ENCODE measurements at places on chromosomes 5 and 9.

- no peak for DNase-seq
These were observed 18.1 kb downstream of the MYMK start for GRCh38 chr9:133506653-133507038.

DNA sequence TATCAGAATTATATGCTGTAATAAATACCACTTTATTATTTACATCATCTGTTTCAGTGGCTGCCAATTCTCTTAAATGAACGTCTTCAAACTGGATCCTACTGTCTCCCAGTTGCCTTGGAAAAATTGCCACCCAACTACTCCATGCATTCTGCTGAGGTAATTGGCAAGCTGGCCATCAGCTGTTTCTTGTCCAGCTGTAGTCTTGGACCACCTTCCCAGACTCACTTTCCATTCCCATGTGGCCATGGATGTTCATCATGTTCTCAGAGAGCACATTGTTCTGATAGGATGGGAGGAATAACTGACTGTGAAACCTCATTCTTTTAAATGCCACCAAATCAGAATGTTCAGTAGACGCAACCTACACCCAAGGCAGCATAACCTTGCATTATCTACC lies 157.5 kb downstream of the DOCK8 start:
- DNase-seq = no peak

DNA sequence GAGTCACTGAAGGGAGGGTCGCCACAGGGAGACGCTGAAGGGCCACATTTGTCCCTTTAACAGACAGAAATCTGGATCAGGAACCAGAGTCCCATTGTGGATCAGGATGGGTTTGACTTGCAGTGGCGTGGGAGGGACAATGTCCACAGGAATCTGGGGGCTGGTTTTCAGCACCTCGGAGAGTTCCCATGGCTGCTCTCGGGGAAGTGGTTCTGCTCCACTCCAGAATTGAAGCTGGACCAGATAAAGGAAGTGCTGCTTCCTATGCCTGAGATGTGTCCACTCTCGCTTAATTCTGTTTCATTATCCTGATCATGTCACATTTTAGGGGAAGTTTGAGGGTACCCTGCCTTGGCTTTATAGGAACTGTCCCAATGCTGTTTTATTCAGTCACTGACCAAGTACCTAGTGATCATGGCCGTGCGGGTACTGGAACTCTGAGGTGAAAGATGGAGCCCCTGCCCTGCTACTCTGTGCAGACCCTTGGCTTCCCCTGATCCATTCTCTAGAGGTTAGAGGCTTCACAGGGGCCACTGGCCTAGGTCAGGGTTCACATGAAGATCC lies 28.7 kb downstream of the ENHO start:
- DNase-seq = peak; percentile 10

DNA sequence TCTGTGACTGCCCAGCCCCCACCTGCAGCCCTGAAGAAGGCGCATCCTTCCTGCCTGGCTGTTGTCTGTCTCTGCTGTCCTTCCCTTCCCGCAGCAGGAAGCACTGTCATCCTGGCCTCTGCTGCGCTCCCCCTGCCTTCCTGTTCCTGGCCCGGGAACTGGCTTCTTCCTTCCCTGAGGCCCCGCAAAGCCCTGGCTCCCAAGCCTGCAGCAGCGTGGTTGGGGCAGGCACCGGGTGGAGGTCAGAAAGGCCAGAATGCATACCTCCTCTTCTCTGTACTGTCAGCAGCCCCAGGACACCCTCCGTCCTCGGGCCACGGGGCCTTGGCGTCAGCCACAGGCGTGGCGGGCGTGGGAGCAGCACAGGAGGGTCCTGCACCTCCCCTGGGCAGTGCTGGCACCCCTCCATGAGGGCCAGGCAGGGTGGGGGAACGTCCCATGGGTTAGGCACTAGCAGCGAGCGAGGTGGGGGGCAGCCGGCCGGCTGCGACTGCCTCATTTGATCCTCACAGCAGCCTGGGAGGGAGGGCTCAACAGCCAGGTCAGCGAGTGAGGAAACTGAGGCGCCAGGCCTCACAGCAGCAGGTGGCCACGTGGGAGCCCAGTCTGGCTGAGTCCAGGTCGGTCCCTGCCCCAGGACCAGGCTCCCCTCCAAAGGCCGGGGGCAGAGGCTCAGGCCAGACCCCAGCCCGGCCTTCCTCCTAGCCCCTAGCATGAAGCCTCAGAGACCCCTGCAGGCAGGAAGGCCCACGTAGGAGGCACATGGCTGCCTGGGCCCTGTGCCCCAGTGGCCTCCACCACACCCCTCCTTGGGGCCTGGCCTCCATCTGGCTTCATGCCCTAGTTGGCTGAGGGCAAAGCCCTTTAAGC lies 9.4 kb downstream of the FLT4 start:
- DNase-seq = no peak

DNA sequence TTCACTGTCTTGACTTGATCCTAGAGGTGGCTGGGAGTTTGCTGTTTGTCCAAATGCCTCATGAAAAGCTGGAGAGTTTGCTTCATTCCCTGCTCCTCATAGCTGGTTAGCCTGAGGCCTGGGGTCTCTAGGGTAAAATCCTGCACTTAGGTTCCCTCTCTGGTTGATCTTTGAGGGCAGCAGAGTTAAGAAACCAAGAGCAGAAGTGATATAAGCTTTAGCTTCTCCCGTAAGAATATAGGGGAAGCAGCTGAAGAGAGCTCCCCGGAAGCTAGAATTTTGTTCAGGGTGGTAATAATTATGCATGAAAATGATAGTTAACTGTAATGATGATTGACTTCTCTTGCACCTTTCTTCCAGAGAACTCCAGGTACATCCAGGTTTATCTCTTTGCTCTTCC lies 1.4 kb downstream of the FAM53C start:
- no peak for DNase-seq

GRCh38 chr5:173281910-173282309 lies 46.3 kb downstream of the STC2 start:
- no peak for DNase-seq

GRCh38 chr9:33379666-33380389 lies 22.5 kb downstream of the AQP7 start:
- DNase-seq = no peak

DNA sequence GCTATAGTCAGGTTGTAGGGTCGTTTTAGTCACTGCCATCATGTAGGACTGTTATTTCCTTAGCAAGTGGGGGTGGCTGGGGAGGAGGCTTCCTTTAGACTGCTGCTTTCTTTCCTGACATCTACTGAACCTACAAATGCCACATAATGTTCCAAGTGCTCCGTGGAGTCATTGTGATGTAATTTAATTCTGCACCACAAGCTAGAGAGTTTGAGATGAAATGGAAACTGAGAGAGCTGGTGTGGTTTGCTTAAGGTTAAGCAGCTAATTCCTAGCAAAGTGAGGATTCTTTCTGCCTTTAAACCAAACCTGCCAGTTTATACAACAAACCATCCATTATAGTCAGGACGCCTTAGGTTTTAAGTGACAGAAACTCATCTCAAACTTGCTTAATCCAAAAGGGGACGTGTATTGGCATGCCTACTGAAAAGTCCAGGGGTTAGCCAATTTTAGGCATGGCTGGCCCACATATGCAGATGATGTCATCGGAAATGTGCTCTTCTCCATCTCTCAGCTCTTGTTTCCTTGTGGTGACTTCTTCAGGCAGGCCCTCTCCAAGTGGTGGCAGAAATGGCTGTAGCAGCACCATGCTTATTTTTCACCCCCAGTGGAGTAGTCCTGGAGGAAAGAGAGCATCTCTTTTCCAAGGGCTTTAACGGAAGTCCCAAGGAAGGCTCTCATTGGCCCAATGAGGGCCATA lies 30.5 kb downstream of the ZNF618 start:
- DNase-seq = no peak

DNA sequence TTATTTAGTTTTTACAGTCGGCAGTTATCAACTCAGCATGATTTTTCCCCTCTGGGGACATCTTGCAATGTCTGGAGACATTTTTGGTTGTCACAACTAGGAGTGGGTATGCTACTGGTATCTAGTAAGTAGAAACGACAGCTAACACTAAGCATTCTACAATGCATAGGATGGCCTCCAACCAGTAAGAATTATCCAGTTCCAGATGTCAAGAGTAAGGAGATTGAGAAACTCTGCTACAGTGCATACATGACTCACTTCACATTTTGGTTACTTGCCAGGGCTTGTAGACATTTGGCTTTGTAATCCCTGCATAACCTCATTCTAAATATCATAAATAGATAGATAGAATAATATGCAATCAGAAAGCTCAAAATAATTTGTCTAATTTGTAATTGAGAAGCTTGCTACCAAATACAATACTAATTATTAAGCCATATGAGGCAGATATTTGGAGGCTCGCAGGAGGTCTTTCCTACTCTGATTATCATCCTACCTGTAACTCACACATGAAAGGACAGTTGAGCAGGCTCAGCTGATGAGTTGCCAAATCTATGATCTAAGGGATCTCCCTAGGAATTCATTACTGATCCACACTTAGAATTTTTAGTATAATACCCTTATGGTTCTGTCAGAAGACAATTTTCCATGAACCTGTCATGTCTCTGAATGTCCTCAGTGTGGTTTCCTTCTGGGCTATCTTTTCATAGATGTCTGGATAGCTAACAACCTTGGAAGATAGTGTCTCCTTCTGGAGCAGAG lies 346.9 kb upstream of the TLE4 start:
- no peak for DNase-seq

GRCh38 chr9:98726735-98727134 lies 18.0 kb upstream of the GABBR2 start:
- DNase-seq = no peak

- DNase-seq = no peak
These were observed 238.3 kb downstream of the EBF1 start for GRCh38 chr5:158861366-158861765.

DNA sequence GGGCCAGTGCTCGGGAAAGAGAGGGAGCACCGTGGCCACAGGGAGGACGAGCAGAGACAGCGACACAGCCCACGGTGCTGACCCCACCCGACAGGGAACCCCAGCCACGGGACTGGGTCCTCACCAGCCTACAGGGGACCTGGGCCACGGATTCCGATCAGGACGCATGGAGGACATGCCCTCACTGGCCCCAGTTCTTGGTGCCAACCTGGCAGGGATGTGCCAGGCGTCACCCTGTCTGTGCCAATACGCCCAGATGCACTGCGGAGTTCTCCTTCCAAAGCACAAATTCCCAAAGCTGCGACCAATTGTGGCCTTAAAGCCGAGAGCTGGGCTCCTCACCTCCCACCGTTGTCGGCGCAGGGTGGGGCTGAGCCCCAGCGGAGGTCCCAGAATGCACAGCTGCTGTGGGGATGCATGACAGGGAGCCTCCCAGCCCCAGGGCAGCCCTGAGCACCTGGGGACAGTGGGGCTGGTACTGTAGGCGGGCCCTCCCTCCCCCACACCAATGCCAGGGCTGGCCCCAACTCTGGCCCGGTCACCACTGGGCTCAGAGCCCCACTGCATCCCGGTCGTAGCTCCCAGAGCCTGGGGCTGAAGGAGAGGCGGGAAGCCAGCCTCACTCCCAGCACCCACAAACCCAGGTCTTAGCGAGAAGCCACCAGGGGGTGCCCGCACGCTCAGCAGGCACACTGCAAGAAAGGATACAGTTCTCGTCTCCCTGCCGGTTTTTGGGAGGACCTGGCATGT lies 44.2 kb downstream of the NKD2 start:
- DNase-seq = no peak

DNA sequence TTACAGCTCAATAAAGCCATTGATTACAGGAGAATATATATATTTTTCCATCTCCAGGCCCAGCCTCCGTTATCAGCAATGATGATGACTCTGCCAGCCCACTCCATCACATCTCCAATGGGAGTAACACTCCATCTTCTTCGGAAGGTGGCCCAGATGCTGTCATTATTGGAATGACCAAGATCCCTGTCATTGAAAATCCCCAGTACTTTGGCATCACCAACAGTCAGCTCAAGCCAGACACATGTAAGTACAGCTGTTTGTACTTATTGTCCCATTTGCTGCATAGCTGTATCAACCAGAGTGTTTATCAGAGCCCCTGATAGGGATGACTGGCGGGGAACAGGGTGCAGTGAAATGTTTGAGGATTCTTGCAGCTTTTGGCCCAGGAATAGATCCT lies 197.7 kb downstream of the NTRK2 start:
- no peak for DNase-seq

GRCh38 chr9:77417566-77417965 lies 230.6 kb downstream of the GNA14 start:
- DNase-seq = no peak
